Stimulated activated CD4-positive, alpha-beta T cell treated with anti-CD3 and anti-CD28 coated beads, Interleukin-2, amount 100 ng/mL, for 24 hours (primary cell): ENCODE measurements at places on chromosomes 5 and 9.

DNA sequence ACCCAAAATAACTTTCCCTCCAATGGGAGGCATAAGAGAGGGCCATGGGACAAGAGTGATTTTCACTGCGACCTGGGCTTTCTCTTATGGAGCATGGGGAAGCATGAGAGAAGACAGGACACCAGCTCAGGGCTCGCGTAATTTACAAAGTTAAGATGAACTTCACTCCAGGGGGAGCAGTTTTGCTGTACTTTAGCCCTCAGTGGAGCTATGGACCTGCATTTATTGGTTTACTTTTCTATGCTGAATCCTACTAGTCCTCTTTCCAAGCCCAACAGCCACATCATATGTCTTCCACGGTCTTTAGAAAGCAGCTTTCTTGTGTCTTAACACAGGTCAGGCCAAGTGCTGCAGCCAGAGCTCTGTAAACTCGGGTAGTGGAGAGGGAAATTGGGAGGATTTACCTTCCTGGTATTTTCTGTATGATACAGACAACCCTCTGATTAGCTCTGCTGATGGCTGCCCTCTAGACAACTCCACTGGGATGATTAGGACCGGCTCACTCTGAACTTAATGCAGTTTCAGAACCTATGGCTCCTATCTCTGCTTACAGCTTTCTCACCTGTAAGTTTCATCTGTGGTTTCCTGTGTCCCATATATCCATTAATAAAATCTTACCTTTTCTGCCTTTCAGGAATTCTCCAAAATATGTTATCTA lies 581.0 kb upstream of the RORB start:
- DNase-seq: no peak

- DNase-seq: no peak
Measured at GRCh38 chr5:167939686-167940085, 351.8 kb upstream of the WWC1 start.

GRCh38 chr5:139745800-139746690 lies 49.6 kb upstream of the PSD2 start:
- peak; percentile 37 for DNase-seq

DNA sequence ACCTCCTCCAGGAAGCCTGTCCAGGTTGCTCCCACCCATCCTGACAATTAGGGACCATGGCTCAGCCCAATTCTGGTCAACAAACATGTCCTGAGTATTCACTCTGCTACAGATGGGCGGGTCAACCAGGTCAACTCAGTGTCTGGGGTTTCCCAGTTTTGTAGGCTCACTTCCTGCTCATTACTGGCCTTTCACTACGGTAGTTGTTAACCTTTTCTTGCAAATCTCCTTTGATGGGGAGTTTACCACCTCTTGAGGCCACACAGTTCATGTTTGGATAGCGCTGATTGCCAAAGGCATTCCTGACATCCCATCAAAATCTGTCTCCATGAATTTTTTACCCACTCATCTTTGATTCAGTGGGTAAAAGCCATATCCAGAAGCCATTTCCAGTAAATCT lies 13.8 kb downstream of the TMEM8B start:
- no peak for DNase-seq

DNA sequence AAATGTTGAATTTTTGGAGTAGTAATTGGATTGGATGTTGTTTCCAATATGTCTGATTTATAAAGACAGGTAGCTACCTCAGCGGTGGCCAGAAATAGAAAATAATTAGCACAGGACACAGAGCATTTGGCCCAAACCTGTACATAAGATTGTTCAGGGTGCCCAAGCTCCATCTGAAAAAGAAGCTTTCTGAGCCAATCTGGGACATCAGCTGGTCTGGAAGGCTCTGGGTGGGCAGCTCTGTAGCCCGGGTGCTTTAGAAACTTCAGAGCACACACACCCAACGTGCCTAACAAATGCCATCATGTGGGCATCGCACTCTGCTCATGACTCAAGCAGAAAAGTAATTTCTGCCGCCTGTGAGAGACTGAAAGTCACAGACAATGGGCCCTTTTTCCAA lies 460.7 kb downstream of the ICE1 start:
- DNase-seq: no peak
